ENCODE measurements at places on chromosomes 5 and 9. TPM values are rescaled to one million over a fixed set of nuclear protein-coding genes. Genes with fewer than 3 reads are reported as not detected.

Gene GABRA6
- not detected for total RNA-seq

Gene PCDHB13
- total RNA-seq, result 0.26 TPM

Gene MCTP1
- total RNA-seq, result 3.6 TPM

Gene OR1Q1
- not detected for total RNA-seq

Gene ASTN2
- total RNA-seq, result 11.3 TPM

Gene CKMT2
- total RNA-seq, result 19.3 TPM

Gene JAKMIP2
- total RNA-seq, result 1.3 TPM

Gene ELOVL7
- under 0.01 TPM for total RNA-seq

Gene GPRIN1
- total RNA-seq, result 6.3 TPM

Gene REEP2
- total RNA-seq, result 14.4 TPM

Gene OTP
- not detected for total RNA-seq

Gene LHX6
- total RNA-seq, result not detected
